ENCODE measurements at places on chromosomes 13 and 19.

DNA sequence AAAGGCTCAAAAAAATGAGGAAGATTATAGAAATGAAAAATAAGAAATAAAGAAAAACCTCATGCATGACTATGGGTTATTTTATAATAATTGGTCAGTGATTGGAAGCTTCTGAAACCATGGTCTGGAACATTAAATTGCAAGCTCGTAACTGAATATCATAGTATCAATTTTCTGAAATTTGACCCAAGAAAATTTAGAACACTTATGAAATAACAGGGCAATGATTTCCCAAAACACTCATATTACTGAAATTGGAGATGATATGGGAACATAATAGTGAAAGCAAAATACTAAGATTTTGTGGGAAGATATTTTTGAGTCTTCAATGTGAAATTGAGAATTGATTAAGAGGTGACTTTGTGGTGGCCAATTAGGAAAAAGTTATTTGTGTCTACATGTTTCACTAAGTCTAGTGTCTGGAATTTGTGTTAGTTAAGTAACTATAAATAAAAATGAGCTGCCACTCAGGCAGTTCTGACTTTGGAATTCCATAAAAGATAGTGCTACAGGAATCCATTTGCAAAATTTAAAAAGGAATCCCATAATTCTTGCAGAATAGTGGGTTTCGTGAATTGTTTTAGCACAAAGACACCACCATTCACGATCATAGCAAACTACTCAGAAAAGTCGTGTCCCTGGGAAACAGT lies 603.0 kb downstream of the LMO7 start:
- DNase-seq, result no peak

GRCh38 chr19:45528744-45529419 lies 21.6 kb downstream of the VASP start:
- DNase-seq, result no peak

DNA sequence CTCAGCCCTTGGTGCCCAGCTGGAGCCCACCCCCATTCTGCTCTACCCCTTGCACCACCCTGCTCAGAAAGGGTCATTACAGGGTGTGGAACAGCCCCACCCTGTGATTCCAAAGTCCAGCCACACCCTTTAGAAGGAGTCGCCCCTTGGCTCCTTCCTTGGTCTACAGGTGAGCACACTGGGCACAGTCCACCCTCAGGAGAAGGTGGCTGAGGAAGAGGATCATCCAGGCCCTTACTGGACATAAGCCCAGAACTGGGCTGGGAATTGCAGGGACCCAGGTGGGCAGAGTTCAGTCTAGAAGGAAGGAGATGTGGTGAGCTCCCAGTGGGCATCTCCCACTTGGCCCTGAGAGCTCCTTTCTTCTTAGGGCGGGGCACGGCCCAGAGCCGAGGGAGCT lies 8.6 kb downstream of the SLC46A3 start:
- DNase-seq, result no peak

GRCh38 chr19:5682107-5682482 lies 1.3 kb downstream of the HSD11B1L start:
- DNase-seq, result no peak

GRCh38 chr13:114148521-114148855 lies 16.1 kb upstream of the RASA3 start:
- DNase-seq, result no peak

GRCh38 chr19:33302974-33303790 lies 848 bp upstream of the CEBPA start:
- no peak for DNase-seq

GRCh38 chr13:91459485-91459884 lies 61.1 kb downstream of the GPC5 start:
- no peak for DNase-seq

DNA sequence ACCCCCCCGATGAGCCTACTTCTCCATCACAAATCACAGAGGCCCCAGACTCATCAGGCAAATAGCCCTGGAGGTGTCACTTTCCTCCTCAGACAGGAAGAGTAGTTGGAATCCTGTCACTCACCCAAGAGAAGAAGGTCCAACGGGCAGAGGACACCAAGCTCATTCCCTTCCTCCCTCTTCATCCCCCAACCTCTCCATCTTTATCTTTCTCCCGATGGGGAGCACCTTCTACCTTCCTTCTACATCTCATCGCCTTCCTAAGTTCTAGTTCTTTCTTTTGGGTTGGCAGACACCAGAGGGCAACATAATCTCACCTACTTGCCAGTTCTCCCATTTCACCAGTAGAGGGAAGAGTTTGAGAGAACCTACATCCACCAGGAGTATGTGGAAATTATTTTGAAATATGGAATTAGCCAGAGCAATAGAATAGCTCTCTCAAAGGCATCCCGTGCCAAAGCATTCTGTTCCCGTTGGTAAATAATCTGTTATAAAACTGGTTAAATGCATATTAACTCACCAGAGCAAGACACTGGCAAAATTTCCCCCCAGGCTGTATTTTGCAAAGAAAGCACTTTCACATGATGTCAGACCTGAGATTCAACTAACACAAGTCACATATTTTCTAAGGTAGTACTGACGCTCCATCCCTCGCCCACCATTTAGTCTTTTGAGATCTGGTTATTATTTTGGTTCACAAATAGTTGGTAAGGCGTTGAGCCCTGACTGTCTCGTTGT lies 55.0 kb downstream of the ZIC5 start:
- peak; percentile 6 for DNase-seq

- DNase-seq, result no peak
Observed at GRCh38 chr13:66353664-66354063, 876.5 kb downstream of the PCDH9 start.

DNA sequence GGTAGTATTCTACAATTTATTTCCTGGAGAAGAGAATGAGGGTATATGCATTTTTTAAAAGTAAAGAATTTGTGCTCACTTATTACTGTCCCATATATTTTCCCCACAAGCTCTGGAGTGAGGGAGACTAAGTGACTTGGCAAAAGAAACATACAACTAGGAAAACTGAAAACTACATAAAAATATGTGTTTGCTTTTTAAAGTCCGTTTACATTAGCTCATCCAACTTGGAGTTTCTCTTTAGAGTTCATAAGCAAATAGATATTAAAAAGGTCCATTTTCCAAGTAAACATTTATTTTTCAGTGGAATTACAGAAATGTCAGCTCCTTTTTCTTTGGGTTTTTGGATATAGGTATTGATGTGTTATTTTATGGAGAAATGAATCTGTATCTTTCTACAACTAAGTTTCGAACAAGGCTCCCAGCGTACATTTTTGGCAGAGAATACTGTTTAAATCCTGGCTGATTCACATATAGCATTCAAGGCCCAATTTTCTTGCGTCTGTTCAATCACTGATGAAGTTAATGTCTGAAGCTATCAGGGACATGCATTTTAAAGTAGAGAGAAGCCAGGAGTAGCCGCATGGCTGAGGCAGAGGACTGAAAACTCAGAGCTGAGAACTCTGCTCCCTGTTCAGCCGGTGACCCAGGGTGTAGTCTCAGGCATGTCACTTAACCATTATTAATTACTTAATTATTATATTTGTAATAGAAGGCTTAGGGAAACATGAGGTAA lies 729.4 kb downstream of the EFNB2 start:
- DNase-seq, result no peak

GRCh38 chr19:14477418-14478112 lies 2.4 kb upstream of the PTGER1 start:
- DNase-seq, result no peak

DNA sequence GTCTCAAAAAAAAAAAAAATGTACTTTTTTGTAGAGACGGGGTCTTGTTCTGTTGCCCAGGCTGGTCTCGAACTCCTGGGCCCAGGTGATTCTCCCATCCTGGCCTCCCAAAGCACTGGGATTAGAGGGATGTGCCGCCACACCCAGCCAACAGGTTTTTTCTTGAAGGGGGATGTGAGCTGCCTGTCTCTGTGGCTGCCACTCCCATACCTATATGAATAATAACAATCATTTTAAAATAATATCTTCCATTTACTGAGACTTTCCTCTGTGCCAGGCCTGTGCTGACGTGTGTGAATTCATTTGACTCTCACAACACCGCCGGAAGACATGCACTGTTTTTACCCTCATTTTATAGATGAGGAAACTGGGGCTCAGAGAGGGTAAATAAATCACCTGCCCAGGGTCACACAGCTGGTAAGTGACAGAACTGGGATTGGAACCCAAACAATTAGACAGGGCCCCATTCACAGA lies 7.2 kb upstream of the BCL3 start:
- no peak for DNase-seq

DNA sequence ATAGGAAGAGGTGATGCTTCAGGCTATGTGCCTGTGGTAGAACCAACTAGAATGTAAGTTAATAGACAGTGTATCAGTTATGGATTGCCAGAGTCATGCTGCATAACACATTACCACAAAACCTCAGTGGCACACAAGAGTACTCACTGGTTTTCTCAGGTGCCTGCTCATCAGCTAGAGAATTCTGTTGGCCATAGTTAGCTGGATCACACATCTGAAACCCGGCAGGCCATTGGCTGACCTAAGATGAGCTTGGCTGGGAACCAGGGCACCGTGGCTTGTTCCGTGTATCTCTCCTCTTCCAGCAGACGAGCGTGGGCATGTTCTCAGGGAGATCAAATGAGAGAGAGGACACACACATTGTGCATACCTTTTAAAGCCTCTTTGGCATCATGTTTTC lies 76.7 kb downstream of the TEX26 start:
- DNase-seq, result no peak

DNA sequence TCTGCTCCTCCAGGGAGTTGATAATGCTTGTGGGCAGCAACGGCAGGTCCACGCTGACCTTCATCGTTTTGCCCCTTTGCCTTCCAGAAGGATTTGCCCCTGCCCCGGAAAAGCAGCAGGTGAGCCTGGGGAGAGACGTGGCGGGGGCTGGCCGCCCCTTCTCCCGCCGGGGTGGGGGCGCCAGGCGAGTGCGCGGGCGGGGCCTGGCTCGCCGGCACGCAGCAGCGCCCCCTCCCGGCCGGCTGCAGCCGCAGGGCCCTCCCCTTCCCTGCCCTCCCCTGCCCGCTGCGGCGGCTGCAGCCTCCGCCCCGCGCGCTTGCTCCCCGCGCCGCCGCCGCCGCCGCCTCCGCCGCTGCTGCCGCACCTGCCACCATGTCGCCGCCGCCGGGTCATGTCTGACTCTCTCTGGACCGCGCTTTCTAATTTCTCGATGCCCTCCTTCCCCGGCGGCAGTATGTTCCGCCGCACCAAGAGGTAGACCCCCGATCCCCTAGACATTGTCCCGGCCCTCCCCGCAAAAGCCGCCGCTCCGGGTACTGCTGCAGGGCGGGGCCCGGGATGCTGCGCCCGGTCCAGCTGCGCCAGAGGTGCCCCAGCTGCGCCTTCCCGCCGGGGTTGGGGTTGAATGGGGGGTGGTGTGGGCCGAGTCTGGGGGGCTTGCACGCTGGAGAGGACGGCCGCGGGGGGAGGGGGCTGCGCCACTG lies at the start of gene MAST1:
Gene MAST1 (plus strand): TSS at position 334 of the 704 bp plus-strand sequence. CDS start 58 bp downstream, at position 392.
- DNase-seq, result no peak

- DNase-seq, result no peak
Observed at GRCh38 chr19:18775586-18776287, 15.4 kb downstream of the COMP start.

DNA sequence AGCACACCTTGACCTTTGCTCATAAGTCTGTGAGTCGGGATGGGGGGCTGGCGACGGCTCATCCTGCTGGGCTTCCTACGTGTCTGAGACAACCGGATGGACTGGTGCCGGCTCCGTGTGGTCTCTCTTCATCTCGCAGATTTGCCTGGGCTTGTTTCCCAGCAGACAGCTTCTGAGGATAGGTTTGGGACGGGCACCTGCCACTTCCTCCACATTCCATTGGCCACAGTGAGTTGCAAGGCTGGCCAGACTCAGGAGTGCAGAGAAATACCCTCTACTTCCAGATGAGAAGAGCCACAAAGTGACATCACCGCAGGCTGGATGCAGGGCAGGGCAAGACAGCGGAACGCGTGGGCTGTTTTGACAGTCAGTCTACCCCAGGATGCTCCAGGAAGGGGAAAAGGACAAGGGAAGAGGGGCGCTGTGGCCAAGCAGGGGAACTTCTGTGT lies 48.1 kb downstream of the IRS2 start:
- DNase-seq, result no peak

DNA sequence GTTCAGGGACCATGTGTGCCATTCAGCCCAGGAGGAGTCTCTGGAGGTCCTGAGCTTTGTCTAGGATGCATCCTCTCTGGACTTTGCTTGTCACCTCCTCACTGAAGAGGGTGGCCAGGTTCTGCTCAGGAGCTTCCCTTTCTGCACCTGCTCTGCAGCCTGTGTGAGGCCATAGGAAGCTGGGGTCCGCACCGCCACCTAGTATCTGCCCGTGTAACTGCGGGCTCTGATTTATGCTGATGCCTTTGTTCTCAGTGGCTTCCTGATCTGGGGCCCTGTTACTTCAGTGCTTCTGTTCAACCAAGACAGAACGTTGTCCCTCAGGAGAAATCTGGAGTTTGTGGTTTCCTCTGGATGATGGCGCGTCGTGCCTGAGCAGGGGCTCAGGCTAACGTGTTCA lies 15.5 kb downstream of the ZNF610 start:
- no peak for DNase-seq

DNA sequence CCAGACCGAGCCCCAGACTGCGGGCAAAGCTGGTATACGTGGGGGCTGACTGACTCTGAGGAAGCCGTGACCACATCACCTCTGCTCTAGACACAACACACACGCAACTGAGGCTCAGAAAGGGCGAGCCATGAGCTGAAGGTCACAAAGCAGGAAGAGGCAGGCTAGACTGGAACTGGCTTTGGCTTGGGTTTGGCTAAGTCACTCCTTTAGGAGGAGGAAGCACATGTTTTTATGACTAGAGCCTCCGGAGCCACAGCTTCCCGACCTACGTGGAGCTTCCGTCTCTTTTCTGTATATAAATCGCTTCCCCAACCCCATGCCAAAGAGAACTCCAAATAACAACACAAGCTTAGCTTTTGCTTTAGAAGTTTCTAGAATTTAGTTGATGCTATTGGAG lies 48.0 kb downstream of the RFX2 start:
- DNase-seq, result no peak

DNA sequence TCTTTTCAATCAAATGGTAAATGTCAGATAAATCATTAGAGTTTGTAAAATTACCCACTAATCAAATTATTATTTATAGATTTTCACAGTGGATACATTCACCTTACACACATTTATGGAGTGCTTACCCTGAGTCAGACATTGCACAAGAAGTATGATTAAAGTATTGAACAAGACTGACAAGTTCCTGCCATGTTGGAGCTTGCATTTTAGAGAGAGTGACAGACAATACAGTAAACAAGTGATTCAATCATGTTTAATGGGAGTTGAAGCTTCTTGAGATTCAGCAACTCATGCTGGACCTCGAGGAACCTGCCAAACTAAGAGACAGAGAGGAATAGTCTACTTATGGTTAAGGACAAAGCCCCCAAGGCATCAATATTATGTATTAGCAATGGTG lies 487.8 kb downstream of the PCDH17 start:
- no peak for DNase-seq

DNA sequence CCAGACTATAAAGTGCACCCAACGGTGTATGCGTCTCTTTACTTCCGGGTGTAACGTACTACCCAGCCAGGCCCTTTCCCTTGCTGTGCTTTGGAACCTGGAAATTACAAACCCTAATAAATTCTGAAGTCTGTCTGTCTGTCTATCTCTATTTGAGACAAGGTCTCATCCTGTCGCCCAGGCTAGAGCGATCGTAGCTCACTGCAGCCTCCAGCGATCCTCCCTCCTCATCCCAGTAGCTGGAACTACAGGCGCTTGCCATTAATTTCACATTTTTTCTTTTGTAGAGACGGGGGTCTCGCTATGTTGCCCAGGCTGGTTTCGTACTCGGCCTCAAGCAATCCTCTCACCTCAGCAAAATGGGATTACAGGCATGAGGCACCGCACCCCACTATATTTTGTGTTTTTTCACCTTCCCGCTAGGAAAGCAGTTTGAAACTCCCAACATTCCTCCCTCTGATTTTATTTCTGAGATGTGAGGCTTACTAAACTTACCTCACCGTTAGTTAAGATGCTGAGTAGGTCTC lies 469 bp upstream of the RNF6 start:
- no peak for DNase-seq

All from NCI-H1436 treated with DMSO at 0.1 percent for 48 hours (cell line).